T-helper 2 cell (primary cell): ENCODE measurements at places on chromosomes 7 and 10.

- DNase-seq, result no peak
Observed at GRCh38 chr7:128783143-128783861, 7.7 kb upstream of the OPN1SW start.

- DNase-seq, result no peak
Observed at GRCh38 chr7:91242097-91242844, 22.0 kb upstream of the FZD1 start.

DNA sequence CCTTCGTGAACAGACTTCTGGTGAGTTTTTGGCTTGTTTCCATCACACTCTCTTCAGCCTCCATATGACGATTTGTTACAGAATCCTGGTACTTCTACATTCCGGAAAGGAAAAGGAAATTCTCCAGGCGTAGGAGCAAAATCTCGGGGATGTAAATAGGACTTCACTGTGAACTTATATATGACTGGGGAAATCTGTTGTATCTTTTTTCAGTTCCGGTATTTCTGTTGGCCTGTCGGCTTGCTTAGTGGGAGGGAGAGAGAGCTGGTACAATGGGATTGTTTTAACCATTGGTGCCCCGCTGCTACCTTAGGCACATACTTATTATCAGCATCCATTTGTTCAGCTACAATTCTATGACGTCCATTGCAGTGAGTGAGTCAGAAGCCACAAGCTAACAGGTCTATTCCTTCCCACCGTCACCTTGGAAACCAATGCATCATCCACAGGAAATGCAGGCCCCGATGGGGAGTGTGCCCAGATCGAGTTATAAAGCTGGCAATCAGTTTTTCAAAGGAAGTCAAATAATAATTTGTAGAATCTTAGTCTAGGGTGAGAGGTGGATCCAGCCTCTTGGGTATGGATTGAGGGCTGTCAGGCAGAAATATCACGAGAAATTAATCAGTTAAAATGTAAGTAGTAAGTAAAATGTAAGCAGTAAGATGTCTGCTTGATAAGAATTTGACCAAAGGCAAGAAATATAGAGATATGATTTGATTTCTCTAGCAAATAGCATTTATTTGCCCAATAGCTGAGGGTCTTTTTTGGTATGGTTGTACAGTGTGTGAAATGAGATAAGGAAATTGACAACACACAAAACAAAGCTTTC lies 92.0 kb upstream of the MKLN1 start:
- peak; percentile 80 for DNase-seq

DNA sequence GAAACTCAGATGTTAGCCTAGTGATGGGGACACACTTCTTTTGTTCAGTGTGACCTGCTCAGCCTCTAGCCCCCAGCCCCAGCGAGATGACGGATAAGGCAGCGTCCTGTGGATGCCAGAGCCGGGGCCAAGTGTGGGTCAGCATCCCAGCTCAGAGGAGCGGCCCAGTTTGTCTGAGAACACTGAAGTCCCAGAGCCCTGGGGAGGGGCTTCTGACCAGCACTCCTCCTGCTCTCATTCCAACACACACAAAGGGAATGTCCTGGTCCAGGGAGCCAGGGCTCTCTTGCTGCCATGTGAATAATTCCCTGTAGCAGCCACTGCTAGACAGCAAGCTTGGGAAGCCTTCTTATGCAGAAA lies 4.5 kb upstream of the ATP6V0E2 start:
- no peak for DNase-seq

- no peak for DNase-seq
Observed at GRCh38 chr7:118511146-118511545, 286.6 kb downstream of the ANKRD7 start.

- peak; percentile 37 for DNase-seq
Observed at GRCh38 chr7:123537026-123537642, 2.7 kb upstream of the IQUB start.

GRCh38 chr10:6072215-6072934 lies 10.2 kb upstream of the IL2RA start:
- no peak for DNase-seq

DNA sequence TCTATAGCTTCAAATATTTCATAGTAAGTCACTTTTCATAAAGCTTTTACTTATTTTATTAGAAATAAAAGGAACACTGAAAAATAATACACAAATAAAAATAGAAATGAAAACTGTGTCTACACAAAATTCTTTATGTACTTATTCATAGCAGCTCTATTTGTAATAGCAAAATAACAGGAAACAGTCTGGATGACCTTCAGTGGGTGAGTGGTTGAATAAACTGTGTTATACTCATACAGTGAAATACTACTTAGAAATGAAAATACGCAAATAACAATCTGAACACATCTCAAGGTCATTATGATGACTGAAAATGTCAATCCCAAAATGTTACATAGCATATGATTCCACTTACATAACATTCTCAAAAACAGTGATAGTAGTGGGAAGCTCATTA lies 138.7 kb upstream of the PCLO start:
- DNase-seq, result no peak

GRCh38 chr7:136061433-136061832 lies 84.3 kb upstream of the MTPN start:
- no peak for DNase-seq

- no peak for DNase-seq
Observed at GRCh38 chr7:21718391-21718790, 175.6 kb downstream of the DNAH11 start.

- DNase-seq, result peak; percentile 41
Observed at GRCh38 chr10:104122225-104123107, 495 bp downstream of the SFR1 start.

- no peak for DNase-seq
Observed at GRCh38 chr7:121394709-121395140, 1.4 kb downstream of the FAM3C start.

DNA sequence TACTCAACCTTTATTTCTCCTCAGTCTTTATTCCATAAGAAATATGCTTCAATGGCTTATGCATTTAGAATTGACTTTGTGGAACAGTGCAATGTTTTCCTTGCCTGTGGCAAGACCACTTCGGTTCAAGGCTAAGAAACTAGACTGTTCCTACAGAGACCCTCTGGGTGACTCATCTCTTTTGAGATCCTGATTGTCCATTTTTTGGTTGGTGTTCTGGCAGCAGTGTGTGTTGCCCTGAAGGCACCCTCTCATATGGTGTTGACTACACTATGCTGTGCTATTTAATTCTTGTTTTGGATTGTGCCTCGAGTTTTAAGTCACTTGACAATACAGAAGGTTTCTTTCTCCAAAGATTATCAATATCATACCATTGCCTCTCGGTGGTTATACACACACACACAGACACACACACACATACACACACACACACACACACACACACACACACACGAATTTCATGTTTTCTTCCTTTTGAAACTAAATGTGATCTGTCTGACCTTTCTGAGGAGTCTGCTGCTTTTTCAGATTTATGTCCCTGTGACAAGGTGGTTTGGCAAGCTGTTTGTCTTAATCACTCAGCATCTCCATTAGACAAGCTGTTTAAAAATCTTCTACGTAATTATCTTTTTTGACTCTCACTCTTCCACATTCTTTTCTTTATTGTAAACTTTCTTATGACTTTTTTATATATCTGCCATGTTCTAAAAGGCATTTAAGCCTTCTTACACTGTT lies 187.2 kb downstream of the VTI1A start:
- no peak for DNase-seq
